ENCODE measurements at places on chromosomes 12 and 14. TPM values are rescaled to one million over a fixed set of nuclear protein-coding genes. Genes with fewer than 3 reads are reported as not detected.

Gene SLCO1B1
- total RNA-seq: not detected

Gene ALX1
- not detected for total RNA-seq

Gene TTC9
- total RNA-seq: 5.3 TPM

Gene TDP1
- total RNA-seq: 14.9 TPM

Gene NEMP1
- total RNA-seq: 11.2 TPM

Gene FAM186B
- total RNA-seq: 0.53 TPM

Gene NKX2-1
- not detected for total RNA-seq

Gene EML1
- total RNA-seq: 55.2 TPM

Gene LRTM2
- not detected for total RNA-seq

Gene SART3
- 96.2 TPM for total RNA-seq

Gene PARPBP
- 7.2 TPM for total RNA-seq

Gene IGFBP6
- total RNA-seq: 1,840 TPM

Gene RASAL1
- not detected for total RNA-seq

Gene CALM1
- total RNA-seq: 975 TPM

Gene MAPK1IP1L
- 14.1 TPM for total RNA-seq

Gene MSRB3
- total RNA-seq: 96.9 TPM

Gene GSC
- not detected for total RNA-seq

Gene CLEC1A
- total RNA-seq: 0.37 TPM

Gene SLC4A8
- 3.0 TPM for total RNA-seq

Gene DHH
- under 0.01 TPM for total RNA-seq

Gene TAS2R31
- 3.9 TPM for total RNA-seq

Gene DENND5B
- 11.5 TPM for total RNA-seq

Gene EPYC
- total RNA-seq: not detected

Gene P2RX2
- not detected for total RNA-seq

Gene LGMN
- total RNA-seq: 55.1 TPM

Gene KRT72
- total RNA-seq: not detected

Gene DBX2
- not detected for total RNA-seq

Gene ITGA7
- 51.5 TPM for total RNA-seq

Gene NINJ2
- 0.79 TPM for total RNA-seq

Gene ARMH4
- total RNA-seq: 6.4 TPM

Gene TAS2R14
- total RNA-seq: 1.7 TPM

Gene LMNTD1
- not detected for total RNA-seq

Gene FBLN5
- total RNA-seq: 31.1 TPM

Gene ANO4
- not detected for total RNA-seq

Gene MLH3
- total RNA-seq: 29.3 TPM

Gene KRT71
- not detected for total RNA-seq

Gene IFNG
- total RNA-seq: not detected

Gene GLTP
- 58.8 TPM for total RNA-seq

Gene TBX5
- total RNA-seq: not detected

Gene MFAP5
- 2.8 TPM for total RNA-seq

Gene PPP1R1A
- total RNA-seq: not detected

Gene GALNT16
- 1.8 TPM for total RNA-seq

Gene B4GALNT1
- total RNA-seq: 1.5 TPM
